Hematopoietic multipotent progenitor cell (in vitro differentiated cells): ENCODE measurements at places on chromosomes 1 and 21. TPM values are rescaled to one million over a fixed set of nuclear protein-coding genes. Genes with fewer than 3 reads are reported as not detected.

The OR14C36 gene
- not detected for total RNA-seq

The MEGF6 gene
- total RNA-seq, result 74.1 TPM

The PIK3C2B gene
- total RNA-seq, result 32.6 TPM

The KCNE1 gene
- 0.27 TPM for total RNA-seq

The LIN28A gene
- under 0.01 TPM for total RNA-seq

The S100A9 gene
- total RNA-seq, result 88.9 TPM

The FCAMR gene
- total RNA-seq, result not detected

The LAMTOR5 gene
- total RNA-seq, result 89.9 TPM

The RNU1-2 gene
- total RNA-seq, result under 0.01 TPM

The CCT8 gene
- total RNA-seq, result 109 TPM

The SPRR1B gene
- total RNA-seq, result not detected

The SSBP3 gene
- total RNA-seq, result 72.4 TPM

The CPT2 gene
- 30.2 TPM for total RNA-seq

The NFIA gene
- total RNA-seq, result 19.7 TPM

The CHIT1 gene
- total RNA-seq, result under 0.01 TPM

The GUCA2A gene
- not detected for total RNA-seq

The OR2T2 gene
- under 0.01 TPM for total RNA-seq

The KCNC4 gene
- 5.7 TPM for total RNA-seq

The PIGR gene
- not detected for total RNA-seq

The CR1L gene
- under 0.01 TPM for total RNA-seq

The GNAT2 gene
- total RNA-seq, result 0.27 TPM

The OR2G6 gene
- not detected for total RNA-seq

The UQCRHL gene
- 0.54 TPM for total RNA-seq

The TRIM67 gene
- total RNA-seq, result under 0.01 TPM

The GPR157 gene
- 3.2 TPM for total RNA-seq

The MATN1 gene
- 2.7 TPM for total RNA-seq
